Smooth muscle cell of bladder (primary cell): ENCODE measurements at places on chromosomes 3 and 15. TPM values are rescaled to one million over a fixed set of nuclear protein-coding genes. Genes with fewer than 3 reads are reported as not detected.

The CPNE4 gene
- total RNA-seq = under 0.01 TPM in 1 of 2 replicates, not detected in the other

The SLC9C1 gene
- total RNA-seq = 0.14 and 0.18 TPM in 2 replicates

The LTK gene
- under 0.01 TPM in 1 of 2 replicates, not detected in the other for total RNA-seq

The GRK7 gene
- total RNA-seq = 0.09 TPM in 1 of 2 replicates, not detected in the other

The ISLR2 gene
- under 0.01 and 0.28 TPM in 2 replicates for total RNA-seq

The CCR3 gene
- 0.09 TPM in 1 of 2 replicates, not detected in the other for total RNA-seq

The GOLGA8S gene
- under 0.01 TPM in 2 replicates for total RNA-seq

The ITGB5 gene
- total RNA-seq = 358 and 471 TPM in 2 replicates

The EEF1AKMT4 gene
- 3.4 and 4.8 TPM in 2 replicates for total RNA-seq

The FEZF2 gene
- not detected in 2 replicates for total RNA-seq

The SERINC4 gene
- 0.09 TPM in 1 of 2 replicates, not detected in the other for total RNA-seq

The TRIM42 gene
- not detected in 2 replicates for total RNA-seq

The PGBD4 gene
- 1.8 and 2.2 TPM in 2 replicates for total RNA-seq

The ZBED2 gene
- 0.28 TPM in 1 of 2 replicates, not detected in the other for total RNA-seq
